Muscle of arm (tissue), 14 donors: ENCODE measurements at places on chromosomes 12 and 14.

DNA sequence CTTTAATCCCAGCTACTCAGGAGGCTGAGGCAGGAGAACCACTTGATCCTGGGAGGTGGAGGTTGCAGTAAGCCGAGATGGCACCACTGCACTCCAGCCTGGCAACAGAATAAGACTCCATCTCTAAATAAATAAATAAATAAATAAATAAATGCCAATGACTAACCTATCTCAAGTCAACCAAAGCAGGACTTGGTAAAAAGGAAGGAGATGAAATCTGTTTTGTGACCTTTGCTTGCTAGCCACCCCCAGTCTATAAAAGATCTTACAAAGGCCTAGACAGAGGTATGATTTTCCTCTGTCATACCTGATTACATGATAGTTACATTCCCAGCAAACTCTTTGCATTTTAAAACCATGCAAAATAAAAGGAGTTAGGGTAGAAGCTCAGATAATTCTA is 13.5 kb upstream of the METTL17 start:
- no peak for DNase-seq

GRCh38 chr12:59067083-59067482 is 146.8 kb upstream of the LRIG3 start:
- DNase-seq, result no peak

DNA sequence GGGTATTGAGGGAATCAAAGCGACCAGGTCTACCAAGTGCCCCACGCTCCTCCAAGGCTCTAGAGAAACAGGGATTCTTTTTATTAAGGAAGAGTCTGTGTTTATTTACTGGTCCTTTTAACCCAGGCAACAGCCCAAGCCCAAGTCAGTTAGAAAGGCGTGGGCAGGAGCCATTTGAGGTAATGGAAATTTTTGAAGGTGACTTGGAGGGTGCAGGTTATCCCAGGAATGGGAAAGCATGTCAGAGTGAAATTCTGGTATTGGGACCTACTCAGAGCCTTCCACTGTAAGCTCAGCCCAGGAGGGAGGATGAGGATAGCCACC is 2.9 kb downstream of the SLC6A12 start:
- DNase-seq, result no peak

DNA sequence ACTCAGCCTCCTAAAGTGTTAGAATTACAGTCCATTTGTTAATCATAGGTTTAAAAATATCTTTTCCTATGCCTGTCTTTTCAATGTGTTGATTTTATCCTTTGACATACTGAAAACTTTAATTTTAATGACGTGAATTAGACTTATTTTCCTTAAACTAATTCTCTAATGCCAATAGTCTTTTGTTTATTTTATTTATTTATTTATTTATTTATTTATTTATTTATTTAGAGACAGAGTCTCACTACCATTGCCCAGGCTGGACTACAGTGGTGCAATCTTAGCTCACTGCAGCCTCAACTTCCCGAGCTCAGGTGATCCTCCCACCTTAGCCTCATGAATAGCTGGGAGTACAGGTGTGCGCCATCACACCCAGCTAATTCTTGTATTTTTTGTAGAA is 694.5 kb downstream of the TRHDE start:
- DNase-seq, result no peak

GRCh38 chr12:86216591-86216990 is 39.6 kb downstream of the MGAT4C start:
- no peak for DNase-seq

DNA sequence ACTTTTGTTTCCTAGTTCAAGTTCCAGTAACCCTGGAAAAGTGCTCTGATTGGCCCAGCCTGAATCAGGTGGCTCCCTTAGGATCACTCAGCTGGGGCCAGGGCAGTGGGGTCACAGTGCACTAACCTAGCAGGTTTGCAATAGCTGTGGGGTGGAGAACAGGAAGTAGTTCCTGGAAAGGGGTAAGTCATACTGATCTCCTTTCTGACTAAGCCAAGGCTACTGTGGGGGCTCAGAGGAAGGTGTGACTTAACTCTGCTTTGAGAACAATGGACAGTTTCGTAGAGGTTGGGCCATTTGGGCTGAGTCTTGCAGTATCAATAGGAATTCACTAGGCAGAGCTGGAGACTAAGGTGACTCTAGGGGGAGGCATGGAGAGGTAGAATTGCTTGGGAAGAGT is 89.4 kb downstream of the KIF26A start:
- DNase-seq, result no peak

DNA sequence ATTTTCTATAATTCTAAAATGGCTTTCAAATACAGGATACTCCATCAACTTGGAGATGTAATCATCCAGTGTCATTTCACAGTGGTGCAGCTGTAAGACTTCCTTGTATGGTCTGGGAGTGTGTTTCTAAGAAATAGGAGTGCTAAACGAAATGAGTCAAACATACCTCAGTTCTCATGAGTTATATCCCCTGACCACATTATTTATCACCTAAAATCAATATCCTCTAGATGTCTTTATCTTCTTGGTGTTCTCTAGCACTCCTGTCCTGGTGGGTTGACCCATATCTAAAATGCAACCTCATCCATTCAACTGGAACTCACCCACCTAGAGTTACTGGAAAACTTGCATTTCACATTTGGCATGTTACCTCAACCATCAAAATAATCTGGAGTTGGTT is 33.2 kb downstream of the TMEM30B start:
- no peak for DNase-seq

DNA sequence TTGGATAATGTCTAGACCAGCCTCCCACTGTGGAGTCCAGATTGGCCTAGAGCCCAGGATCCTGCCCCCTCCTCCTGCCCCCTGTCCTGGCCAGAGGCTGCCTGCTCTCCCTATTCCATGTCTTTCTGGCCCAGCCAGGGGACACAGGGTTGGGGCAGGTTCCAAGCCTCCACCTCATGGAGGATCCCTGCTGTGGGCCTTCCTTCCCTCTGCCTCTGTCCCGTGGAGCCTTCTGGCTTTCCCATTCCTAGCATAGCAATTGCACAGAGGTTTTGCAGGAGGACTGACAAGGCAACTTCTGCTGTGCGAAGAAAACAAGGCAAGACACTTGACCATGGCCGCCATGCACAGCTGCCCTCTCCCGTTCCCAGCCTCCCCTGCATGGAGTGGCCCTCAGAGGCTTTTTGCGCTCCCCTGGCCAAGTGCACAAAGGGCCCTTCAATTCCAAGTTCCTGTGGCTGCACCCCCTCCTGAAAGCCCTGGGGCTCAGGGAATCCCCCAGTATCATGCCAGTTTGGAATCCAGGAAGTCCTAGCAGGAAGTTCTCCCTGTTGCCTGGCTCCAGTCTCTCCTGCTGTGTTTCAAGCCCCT is 42.1 kb downstream of the KRT80 start:
- DNase-seq, result no peak

DNA sequence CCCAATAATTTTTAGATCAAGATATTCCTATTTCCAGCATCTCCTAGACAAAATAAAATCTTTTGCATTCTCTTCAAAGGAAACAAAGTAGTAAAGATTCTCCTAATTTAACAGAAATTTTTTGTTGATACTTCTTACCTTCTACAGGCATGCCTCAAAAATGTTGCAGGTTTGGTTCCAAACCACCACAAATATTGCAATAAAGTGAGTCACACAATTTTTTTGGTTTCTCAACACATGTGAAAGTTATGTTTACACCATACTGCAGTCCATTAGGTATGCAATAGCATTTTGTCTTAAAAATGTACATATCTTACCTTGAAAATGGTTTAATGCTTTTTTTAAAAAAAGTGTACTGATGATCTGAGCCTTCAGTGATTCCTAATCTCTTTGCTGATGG is 65.6 kb upstream of the USP15 start:
- no peak for DNase-seq

DNA sequence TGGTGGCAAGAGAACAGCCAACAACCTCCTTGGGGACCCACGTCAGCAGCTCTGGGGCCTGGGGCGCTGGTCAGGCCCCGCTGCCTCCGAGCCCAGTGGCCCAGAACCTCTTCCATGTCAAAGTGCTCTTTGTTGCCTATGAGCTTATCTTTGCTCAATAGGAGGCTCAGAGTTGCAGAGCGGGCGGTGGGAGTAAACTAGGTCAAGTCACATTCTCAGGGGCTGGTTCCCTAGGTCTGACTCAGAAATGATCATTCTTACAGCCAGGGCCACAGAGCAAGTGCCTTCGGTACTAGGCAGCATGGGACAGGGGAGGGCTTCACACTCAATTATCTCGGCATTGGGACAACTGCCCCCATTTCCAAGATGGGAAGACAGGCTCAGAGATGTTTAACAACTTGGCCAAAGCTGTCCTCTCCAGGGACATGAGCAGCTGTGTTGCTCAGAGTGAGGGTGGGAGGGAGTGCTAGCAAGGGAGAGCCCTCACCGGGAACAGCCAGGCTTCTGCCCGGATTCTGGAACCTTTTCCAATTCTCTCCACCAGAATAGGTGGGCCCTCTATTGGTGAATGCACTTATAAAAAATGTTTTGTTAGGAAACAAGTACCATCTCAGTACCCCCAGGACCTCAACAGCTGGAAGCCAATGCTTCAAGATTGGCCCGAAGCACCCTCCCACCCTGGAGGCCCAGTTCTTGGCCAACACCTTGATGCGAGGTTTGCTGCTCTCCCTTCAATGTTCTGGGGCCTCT is 11.9 kb downstream of the SLC25A29 start:
- DNase-seq, result no peak

GRCh38 chr12:117342247-117342646 is 19.2 kb downstream of the NOS1 start:
- no peak for DNase-seq

DNA sequence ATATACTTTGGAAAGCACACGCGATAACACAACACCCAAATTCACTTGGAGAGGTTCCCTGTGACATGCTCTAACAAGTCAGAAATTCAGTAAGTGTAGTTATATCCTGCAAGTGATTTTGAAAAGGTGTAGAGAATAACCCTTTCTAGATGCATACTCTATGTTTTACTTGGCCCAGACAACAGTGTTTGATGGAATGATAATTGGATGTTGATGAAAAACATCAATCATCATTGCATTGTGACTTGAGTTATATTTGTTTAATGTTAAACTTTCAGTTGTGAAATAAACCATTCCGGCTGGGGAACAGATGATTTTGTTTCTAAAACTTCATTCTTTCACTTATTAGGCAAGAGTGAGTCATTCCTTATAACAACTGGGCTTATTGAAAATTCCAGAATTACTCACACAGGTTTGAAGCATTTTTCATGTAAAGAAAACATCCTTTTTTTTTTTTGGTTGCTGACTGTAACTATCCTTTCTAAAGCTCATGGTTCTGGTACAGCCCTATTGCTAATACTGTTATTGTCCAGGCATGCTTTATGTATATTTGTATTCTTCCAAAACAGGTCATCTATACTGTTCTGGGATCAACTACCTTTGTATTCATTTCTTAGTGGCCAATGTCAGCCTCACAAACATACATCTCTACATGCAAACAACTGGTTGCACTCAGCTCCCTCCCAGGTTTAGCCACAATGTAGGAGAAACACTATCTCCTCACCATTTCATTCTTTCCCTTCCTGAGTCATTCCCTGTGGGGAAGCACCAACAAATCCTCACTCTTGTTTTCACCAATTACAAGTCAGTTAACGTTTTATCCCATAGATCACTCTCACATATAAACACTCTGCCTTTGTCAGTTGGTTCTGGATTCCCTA is 121.2 kb upstream of the LRIG3 start:
- peak; percentile 48 for DNase-seq

DNA sequence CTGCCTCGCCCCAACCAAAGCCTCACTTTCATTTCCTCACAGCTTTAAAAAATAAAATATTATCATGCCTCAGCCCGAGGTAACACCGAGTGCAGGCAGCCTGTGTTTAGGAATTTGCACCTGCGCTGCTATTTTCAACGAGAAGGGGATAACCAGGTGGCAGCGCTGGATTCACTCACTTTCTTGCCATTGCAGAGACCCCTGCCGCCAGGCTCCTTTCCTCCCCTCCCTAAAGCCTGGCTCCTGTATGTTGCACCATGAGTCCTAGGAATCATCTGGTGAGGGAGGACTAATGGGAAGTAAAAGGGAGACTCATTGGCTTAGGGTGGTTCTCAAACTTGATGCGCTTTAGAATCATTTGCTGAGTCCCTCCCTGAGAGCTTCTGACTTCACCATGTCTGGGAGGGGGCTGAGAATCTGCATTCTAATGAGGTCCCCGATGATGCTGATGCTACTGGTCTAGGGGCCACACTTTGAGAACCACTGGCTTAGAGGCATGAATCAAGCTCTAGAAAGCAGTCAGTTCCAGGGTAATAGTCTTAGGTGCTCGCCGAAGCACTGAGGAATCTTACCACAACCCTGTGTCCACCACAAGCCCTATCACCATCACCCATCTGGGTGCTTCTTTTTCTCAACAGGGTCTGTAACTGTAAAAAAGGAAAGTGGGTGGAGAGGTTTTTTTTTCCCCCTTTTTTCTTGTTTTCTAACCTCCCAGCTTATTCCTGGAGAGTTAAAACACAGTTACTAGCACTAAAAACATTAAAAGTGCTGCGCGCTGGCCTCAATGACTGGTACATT is 83.8 kb downstream of the SLC38A1 start:
- DNase-seq, result no peak

DNA sequence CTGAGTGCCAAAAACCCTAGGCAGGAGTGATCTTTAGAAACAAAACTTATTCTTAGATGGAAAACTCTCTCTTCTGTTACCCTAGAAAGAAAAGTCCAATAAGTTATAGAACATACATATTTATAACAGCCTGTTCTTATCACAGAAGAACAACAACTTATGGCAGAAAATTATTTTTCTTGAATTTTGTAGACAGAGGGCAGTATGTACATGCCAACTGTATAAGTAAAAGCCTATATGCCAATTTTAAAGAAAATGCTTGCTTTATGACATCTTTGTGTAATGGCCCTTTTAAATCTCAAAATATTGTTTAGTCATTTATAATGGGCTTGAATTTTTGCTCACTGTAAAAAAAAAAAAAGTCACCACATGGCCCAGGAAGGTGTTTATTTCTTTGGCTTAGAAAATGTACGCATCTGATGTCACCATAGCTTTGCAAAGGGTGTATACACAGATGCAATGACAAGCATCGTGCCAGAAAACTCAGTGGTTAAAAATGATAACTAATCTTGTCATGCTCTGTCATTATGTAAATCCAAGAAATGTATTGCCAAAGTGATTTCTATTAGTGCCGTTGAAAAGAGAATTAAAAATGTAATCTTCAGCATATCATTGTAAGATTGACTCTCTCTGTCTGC is 38.3 kb upstream of the GRIP1 start:
- no peak for DNase-seq

GRCh38 chr12:20505056-20505455 is 136.7 kb downstream of the PDE3A start:
- DNase-seq, result no peak

GRCh38 chr12:97134495-97134894 is 227.4 kb downstream of the NEDD1 start:
- DNase-seq, result no peak

DNA sequence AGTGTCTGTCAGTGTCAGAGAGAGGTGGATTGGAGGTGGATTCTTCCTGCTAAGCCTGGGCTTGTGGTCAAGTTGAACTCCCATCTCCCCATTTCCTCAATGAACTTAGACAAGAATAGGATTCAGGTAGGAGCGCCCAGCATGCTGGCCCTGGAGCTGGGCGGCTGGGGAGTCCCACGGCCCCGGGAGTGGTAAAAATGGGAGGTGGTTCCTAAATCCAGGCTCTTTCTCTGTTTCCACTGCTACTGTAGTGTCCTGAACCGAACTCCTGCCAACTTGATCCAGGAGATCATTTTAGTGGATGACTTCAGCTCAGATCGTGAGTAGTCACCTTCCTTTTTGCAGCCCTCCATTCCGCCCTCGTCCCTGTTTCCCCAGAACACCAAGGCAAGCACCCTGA is 65.1 kb downstream of the GALNT16 start:
- DNase-seq, result no peak
